Bone marrow (tissue), 2 donors: ENCODE measurements at places on chromosomes 12 and 14.

DNA sequence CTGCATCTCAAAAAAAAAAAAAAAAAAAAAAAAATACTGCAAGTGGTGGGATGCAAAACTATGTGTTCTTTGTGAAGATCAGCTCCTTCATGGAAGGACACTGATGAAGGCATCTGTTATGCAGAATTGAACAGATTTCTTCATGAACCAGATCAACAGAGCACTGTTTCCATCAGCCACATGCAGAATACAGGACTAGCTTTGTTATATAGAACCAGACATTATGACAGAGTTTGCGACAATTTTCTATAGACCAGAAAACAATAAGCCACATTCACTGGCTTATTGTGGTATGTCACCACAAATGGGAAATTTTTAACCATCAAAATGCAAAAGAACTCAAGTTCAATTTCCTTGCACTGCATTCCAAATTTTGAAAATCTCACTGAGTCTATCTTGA lies 34.7 kb downstream of the CIT start:
- DNase-seq = no peak

- no peak for DNase-seq
Measured at GRCh38 chr12:25388183-25388582, 137.5 kb upstream of the KRAS start.

- no peak for DNase-seq
Measured at GRCh38 chr12:92945659-92946220, 16.6 kb upstream of the EEA1 start.

- no peak for DNase-seq
Measured at GRCh38 chr12:14951851-14952250, 9.6 kb downstream of the ARHGDIB start.

DNA sequence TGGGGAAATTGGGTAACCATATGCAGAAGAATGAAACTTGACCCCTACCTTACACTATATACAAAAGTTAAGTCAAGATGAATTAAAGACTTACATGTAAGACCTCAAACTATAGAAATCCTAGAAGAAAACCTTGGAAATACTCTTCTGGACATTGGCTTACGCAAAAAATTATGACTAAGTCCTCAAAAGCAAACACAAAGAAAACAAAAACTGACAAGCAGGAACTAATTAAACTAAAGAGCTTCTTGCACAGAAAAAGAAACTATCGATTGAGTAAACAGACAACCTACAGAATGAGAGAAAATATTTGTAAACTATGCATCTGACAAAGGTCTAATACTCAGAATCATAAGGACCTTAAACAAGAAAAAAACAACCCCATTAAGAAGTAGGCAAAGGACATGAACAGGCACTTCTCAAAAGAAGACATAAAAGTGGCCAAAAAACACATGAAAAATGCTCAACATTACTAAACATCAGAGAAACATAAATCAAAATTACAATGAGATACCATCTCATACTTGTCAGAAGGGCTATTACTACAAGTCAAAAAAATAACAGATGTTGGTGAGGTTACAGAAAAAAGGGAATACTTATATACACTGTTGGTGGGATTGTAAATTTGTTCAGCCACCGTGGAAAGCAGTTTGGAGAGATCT lies 37.0 kb upstream of the CFAP54 start:
- DNase-seq = no peak

DNA sequence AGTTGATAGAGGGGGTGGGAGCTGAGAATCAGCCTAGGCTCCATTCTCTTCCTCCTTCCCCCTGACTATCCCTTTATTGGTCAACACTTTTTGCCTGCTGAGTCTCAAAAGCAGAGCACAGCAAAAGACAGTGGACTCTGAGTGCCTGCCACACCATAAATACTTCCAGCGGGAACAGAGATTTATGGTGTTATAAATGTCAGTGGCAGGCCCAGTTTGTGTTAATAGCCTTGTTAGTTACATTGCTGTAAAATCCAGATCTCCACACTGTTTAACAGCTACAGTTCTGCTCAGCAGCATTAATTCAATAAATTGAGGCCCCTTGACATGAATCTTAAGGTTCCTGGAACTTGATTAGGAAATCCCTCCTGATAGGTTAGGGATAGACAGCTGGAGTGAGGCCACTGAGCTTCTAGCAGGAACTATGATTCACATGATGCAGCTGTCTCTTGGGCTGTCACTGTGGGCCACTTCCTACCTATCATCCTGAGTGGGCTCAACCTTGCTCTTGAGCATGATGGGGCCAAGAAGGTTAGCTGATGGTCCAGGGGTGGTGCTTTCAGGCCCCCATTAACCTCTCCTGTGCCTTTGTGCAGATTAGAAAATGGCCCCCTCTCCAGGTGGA lies 295.2 kb upstream of the SRRM4 start:
- no peak for DNase-seq

GRCh38 chr12:117047810-117048584 lies 51.2 kb downstream of the TESC start:
- no peak for DNase-seq
